Body of pancreas (tissue), 4 donors: ENCODE measurements at places on chromosomes 16 and 17. TPM values are rescaled to one million over a fixed set of nuclear protein-coding genes. Genes with fewer than 3 reads are reported as not detected.

The SLC52A1 gene
- total RNA-seq, result not detected

The CACNA1G gene
- total RNA-seq, result 0.33 TPM

- no peak for DNase-seq
Measured at GRCh38 chr16:61105544-61105943, 930.7 kb downstream of the CDH8 start.

DNA sequence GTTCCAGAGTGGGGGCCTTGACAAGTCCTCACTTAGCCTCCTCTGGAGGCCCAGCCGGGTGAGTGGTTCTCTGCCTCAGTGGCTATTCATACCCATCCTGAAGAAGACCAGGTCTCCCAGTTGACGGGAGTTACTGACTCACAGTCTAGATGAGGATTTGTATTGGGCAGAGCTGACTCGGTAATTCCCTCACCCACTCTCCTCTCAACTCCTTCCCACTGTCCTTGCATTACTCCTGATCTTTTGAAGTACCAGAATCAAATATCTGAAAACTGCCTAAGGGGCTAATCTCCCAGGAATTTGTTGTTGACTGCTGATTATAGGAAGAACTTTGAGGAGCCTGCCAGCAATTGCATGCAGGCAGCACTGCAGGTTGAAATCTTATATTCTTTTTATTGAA, 14.2 kb downstream of the SAP30BP start:
- no peak for DNase-seq

- DNase-seq, result no peak
Measured at GRCh38 chr16:22210854-22211253, 4.8 kb downstream of the EEF2K start.

GRCh38 chr16:47905771-47906170, 250.0 kb downstream of the ABCC12 start:
- no peak for DNase-seq

- DNase-seq, result no peak
Measured at GRCh38 chr17:42247734-42248133, 28.5 kb downstream of the STAT5B start.

GRCh38 chr16:30472328-30472942, at the start of gene ITGAL:
TSS of gene ITGAL (plus strand) at chr16:30472742. CDS start at chr16:30472838, 96 bp downstream.
- peak; percentile 65 for DNase-seq
